ENCODE measurements at places on chromosomes 13 and 19.

GRCh38 chr13:112619730-112620631, 32.0 kb upstream of the TUBGCP3 start:
- DNase-seq: peak; percentile 31

DNA sequence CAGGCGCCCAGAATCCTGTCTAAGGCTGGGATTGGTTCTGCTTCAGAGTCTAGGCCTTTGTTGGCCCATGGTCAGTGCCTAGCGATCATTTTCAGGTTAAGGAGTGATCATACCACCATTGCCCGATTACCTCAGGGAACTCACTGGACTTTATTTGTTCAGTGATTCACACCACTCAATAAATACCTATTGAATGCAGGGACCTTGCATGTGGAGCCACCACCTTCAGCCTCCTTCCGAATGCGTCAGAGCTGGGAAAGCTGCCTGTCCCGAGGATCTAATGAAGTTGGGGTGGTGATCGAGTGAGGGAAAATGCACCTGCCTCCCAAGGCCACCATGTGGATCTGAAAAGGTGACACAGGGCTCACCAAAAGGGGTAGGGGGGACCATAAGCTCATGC, 40.0 kb upstream of the POU2F2 start:
- DNase-seq: no peak

DNA sequence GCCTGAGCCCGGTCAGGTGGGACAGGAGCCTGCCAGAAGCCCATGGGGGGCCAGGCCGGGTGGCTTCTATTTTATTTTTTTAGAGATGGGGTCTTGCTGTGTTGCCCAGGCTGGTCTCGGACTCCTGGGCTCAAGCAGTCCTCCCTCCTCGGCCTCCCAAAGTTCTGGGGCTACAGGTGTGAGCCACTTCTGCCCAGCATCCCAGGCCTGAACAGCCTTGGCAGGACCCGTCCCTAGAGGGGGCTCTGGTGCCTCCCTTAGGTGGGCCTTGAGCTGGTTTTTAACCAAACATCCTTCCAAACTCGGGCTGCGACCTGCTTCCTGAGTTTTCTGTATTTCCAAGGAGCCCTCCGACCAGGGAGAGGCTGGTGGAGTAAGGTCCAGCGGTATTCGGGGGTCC, 10.5 kb downstream of the COMP start:
- DNase-seq: no peak

- peak; percentile 77 for DNase-seq
Measured at GRCh38 chr19:5718579-5719273, 1.2 kb downstream of the LONP1 start.

GRCh38 chr19:32350471-32350865, 5.1 kb downstream of the ZNF507 start:
- DNase-seq: peak; percentile 24

DNA sequence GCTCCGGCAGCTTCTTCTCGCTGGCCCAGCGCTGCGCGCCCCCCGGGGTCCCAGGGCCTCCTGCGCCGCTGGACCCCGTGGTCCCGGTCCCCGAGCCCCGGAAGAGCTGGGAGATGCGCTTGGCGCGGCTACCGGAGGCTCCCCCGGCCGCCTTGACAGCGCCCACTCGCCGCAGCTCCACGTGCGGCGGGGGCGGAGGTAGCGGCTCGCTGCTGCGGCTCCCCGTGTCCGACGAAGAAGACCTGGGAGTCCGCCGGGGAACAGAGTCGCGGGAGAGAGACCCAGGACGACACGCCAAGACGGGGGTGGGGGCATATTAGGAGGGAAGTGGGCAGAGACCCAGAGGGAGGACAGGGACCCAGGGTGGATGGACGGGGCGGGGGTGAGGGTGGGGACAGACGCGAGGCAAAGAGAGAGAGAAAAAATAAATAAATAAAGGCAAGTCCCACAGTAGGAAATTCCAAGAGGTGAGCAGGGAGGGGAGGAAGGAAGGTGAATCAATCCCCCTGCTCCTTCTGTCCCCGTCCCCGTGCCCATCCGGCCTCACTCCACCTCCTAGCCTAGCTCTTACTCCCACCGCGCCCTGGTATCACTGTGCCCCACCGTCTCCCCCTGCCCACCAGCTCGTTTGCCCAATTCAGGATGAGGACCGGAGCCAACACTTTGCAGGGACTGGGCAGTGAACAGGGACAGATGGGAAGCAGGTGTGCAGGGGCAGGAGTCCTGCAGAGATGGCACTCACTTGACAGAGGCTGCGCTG, 826 bp downstream of the RASIP1 start:
- DNase-seq: no peak

DNA sequence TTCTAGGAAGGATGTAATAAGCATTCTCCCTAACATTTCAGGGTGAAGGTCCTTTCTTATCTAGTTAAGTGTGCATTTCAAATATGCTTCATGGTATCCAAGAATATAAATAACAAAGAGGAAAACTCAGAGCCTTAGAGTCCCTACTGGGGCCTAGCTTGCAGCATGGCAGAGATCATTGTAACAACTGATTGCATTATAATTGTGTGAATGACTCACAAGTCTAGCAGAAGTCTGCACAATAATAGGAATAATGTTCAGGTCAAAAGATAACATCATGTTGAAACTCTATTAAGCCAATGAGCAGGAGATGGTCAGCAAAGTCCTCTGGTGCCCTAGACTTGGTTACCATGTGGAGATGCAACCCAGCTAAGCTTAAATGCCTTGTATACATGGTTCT, 3.4 kb downstream of the POSTN start:
- DNase-seq: no peak

DNA sequence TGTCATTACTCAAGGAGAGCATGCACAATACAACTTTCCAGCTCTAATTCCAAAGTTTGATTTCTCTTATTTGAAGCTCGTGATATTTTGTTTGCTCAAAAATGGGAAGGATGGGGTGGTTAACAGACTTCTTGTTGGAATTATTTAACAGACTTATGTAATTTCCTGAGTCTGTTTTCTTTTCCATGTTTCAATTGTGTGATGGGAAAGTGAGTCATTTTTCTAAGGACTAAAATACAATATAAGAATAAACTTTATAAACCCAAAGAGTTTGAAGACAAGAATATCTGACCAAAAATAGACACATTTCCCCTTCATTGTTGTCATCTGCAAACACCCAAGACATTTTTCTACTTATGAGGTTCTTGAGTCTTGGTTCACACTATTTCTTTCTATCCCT, 211.8 kb upstream of the SLITRK5 start:
- no peak for DNase-seq

- no peak for DNase-seq
Measured at GRCh38 chr19:2483084-2483483, 7.2 kb downstream of the GADD45B start.

DNA sequence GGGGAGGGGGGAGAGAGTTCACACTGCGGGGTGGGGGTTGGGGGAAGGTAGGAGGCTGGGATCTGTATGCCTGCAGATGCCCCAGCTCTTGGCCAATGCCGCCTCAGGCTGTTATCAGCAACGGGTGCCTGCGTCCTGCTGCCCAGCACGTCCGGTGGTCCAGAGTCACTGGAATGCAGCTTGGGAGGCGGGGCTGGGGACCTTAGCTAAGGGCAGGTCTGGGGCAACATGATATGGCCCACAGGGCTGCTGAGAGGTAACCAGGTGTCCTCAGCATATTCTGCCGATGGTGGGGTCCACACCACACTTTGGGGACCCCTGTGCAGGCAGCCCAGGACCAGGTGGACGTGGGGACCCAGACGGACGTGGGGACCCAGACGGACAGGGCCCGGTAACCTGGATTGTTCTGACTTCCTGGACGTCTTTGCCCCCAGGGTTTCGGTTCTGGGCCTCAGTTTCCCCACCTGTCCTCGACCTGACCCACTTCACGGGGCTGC, 668 bp upstream of the ARHGAP45 start:
- no peak for DNase-seq

DNA sequence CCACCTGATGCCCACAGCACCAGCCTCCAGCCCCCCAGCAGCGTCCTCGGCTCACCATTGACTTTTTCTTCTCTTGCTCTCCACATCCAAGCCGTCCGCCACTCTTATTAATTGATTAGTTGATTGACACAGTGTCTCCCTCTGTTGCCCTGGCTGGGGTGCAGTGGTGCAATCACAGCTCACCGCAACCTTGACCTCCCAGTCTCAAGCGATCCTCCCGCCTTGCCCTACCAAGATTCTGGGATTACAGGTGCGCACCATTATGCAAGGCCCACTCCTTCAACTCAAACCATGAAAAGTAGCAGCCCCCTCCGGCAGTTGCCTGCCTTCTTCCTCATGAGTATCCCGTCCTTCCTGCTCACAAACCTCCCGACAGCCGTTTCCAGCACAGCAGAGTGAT, 921 bp upstream of the TEX29 start:
- no peak for DNase-seq

GRCh38 chr13:46895381-46895780, 1.5 kb downstream of the HTR2A start:
- DNase-seq: no peak

DNA sequence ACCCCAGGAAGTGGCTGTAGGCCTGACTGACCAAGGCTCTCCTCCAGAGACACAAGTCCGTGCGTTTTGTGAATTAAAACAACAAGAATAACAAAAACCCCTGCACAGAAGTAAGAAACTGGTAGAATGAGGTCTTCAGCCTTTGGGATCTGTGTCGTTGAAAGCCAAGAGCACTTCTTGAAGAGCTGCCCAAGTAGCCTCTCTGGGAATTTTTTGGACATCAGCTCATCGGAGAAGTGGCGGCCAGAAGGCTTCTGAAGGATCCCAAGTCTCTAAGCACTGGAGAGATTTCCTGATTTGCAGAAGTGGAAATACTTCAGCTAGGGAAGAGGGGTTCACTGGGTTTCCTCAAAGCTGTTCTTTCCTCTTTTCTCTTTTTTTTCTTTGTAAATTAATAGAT, 100.4 kb upstream of the ZNF536 start:
- no peak for DNase-seq

DNA sequence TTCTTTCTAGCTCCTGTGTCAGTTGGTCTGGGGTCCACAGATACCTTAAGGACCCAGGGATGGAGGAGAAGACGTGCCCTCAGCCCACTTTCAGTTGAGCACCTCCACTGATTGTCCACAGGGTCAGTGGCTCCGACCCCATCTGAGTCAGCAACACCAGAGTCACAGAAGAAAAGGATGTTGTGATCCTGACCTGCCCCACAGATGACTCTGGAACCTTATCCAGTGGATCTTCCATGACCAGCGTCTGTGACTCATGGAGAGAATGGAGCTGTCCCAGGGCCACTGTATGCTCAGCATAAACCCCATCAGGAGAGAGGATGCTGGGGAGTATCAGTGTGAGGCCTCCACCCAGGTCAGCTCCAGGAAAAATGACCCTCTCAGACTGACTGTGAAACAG, 22.0 kb downstream of the CEACAM4 start:
- no peak for DNase-seq

DNA sequence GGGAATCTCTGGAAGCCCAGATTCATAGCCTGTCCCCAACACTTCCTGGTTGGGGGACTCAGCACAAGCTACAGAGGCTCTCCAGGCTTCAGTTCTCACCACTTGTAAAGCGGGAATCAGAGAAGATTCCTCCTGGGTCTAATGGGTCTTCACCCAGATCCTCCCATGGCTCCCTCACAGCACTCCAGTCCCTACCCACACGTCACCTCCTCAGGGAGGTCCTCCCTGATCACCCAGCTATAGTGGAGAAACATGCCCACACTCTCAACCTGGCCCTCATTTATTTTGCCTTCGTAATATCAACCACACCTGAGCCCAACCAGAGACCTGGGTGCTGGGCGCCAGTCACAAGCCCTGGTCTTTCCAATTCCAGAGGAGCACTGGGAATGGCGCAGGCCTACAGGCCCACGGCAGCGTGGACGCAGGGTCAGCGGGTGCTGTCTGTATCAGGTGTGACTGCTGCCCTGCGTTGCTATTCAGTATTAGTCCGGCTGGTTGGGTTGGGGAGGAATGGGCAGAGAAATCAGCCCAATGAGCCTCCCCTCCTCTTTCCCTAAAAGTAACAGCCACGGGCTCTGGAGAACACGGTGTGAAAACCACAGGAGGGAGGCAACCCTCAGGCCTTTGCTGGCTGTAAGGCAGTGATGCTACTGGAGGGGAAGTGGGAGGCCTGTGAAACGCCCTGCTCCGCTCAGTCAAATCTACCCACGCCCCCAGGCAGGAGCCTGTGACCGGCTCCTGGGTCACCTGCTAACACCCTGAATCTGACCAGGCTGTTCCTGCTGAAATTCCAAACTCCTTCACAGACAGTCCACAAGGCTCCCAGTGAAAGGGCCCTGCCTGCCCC, 5.2 kb downstream of the AKT2 start:
- DNase-seq: peak; percentile 23

GRCh38 chr13:109645831-109646230, 140.6 kb downstream of the IRS2 start:
- DNase-seq: no peak

GRCh38 chr19:51253088-51253806, 2.4 kb downstream of the SIGLECL1 start:
- no peak for DNase-seq

- peak; percentile 38 for DNase-seq
Measured at GRCh38 chr19:35555301-35556005, 8.0 kb downstream of the ATP4A start.

DNA sequence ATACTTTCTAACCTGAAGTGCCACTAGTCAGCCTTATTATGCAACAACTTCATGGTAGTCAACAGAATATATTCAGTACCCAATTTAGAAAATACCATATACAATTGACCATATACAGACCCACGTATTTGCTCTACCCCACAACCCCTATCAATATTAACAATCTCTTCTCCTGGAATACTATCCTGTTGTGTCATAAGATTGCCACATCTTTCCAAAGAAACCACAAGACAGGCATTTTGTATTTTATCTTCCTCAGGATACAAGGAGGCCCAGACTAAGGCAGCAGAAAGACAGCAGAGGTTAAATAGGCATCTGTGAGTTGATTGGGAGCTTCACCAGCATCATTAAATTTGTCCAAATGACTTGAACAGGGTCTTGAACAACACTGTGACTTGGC, 4.5 kb downstream of the SPART start:
- DNase-seq: peak; percentile 30

GRCh38 chr13:57640607-57641006, 9.1 kb downstream of the PCDH17 start:
- DNase-seq: no peak

DNA sequence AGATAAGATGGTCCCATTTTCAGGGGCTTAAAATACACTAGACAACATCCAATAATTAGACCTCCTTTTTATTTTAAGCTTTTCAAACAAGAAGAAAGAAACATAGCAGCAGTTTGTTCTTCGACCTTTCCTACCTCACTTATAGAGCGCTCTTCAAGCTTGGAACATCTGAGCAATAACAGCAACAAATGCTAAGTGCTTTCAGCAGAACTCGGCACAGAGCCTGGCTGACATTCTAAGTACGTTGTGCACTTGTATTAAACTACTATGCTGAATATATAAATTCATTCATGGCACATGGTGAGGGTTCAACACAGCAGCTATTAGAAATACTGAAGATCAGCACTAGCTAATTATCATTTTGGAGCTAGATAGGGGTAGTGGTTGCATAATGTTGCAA, 256.1 kb upstream of the MAB21L1 start:
- DNase-seq: no peak

- DNase-seq: no peak
Measured at GRCh38 chr13:66665991-66666390, 564.1 kb downstream of the PCDH9 start.

GRCh38 chr13:22837980-22838647, 342.7 kb upstream of the SGCG start:
- no peak for DNase-seq
